Fibroblast of skin of scalp (primary cell): ENCODE measurements at places on chromosomes 1 and 21.

DNA sequence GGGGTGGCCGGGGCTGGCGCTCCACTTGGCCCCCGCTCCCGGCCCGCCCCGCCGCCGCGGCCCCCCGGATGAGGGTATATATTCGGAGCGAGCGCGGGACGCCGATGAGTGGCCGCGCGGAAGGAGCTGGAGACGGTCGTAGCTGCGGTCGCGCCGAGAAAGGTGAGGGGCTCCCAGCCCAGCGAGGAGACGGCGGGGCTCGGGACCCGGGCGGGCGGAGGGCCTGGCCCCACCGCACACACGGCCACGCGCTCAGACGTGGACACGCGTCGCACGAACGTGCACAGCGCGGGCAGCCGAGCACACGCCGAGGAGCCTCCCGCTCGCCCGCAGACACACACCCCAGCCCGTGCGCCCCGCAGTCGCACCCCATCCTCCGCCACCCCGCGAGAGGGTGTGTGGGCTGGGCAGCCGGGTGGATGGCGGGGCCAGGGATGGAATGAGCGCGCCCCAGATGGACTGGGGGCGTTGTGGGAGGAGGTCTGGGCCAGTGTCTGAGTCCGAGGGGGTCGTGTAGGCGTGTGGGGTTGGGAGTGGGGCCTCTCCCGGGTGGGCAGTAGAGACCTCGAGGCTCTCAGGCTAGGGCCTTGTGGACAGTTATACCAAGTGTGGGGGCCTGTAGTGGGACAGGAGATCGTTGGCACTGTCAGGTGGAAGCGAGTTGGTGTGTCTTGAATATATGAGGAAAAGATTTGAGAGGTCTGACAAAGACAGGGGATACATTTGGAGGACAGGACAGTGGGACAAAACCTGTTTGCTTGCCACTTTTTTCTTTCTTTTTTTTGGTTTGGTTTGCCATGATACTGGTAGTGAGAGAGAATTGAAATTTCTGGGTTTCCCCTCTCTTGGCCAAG, at the start of gene UAP1:
Gene UAP1 (plus strand): TSS at position 107 of the 854 bp plus-strand sequence. CDS start 4,347 bp downstream, outside the sequence.
- no peak for DNase-seq

- no peak for DNase-seq
These were observed 32.7 kb downstream of the ASH1L start for GRCh38 chr1:155529929-155530328.

GRCh38 chr21:44484498-44485253, 29.4 kb downstream of the LRRC3 start:
- no peak for DNase-seq

DNA sequence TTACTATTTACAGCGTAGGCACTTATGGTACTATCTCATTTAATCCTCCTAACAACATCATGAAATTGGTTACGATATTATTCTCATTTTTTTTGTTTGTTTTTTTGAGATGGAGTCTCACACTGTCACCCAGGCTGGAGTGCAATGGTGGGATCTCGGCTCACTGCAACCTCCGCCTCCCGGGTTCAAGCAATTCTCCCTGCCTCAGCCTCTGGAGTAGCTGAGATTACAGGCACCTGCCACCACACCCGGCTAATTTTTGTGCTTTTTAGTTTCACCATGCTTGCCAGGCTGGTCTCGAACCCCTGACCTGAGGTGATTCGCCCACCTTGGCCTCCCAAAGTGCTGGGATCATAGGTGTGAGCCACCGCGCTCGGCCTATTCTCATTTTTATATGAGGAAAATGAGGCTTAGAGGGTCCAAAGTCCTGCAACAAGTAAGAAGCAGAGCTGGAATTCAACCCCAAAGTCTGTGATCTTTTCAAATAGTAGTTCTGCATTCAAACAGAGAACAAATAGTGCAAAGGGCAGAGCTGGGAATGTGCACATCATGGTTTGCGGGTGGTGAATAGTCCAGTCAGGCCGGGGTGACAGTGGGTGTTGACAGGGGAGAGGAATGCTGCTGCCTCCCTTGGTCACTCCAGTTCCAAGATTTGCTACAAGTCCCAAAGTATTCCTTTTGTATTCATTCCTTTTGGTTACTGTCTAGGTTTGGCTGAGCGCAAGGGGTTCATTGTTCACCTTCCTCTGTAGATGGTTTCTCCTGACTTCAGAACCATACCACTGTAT, 4.6 kb downstream of the PRUNE1 start:
- DNase-seq, result no peak

GRCh38 chr1:77385551-77385950, 103.7 kb downstream of the AK5 start:
- peak; percentile 27 for DNase-seq

GRCh38 chr1:29134695-29135028, 11.0 kb upstream of the TMEM200B start:
- no peak for DNase-seq

DNA sequence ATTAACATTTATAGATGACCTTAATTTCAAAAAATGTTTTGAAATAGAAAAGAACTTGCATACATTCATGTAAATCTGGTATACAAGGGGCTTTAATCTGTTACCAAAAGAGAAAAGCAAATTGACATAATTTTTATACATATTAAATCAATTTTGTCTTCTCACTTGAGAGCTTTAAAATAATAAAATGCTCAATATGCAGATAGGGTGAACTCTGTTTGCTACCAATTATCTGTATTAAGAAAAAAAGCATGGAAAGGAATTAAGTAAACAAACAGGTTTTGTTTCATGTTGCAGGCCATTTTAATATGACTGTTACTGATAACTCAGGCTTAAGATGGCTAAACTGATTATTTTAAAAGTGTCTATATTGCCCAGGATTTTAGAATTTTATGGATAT, 6.0 kb upstream of the TSHB start:
- no peak for DNase-seq

DNA sequence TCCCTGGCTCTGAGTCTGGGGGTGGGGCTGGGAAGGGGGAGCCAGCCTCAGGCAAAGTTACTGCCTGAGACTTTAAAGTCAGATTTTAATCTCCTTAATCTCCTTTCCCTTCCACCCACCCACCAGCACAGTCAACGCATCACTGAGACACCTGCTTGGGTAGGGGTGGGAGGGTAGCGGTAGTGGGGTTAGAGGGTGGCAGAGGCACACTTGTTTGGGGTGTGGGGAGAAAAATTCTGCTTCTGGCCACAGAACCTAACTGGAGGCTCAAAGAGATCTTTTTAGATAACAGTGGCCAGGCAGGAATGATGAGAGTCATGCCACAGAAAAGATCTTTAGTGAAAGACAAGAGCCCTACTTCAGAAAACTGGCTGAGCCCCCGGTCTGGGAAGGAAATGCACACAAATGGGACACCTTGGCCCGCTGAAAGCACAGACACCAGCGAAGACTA, 44.1 kb downstream of the CD247 start:
- no peak for DNase-seq

GRCh38 chr21:34779860-34780259, 111.1 kb downstream of the CLIC6 start:
- no peak for DNase-seq

GRCh38 chr1:234621657-234622335, 11.8 kb upstream of the IRF2BP2 start:
- DNase-seq, result peak; percentile 92

DNA sequence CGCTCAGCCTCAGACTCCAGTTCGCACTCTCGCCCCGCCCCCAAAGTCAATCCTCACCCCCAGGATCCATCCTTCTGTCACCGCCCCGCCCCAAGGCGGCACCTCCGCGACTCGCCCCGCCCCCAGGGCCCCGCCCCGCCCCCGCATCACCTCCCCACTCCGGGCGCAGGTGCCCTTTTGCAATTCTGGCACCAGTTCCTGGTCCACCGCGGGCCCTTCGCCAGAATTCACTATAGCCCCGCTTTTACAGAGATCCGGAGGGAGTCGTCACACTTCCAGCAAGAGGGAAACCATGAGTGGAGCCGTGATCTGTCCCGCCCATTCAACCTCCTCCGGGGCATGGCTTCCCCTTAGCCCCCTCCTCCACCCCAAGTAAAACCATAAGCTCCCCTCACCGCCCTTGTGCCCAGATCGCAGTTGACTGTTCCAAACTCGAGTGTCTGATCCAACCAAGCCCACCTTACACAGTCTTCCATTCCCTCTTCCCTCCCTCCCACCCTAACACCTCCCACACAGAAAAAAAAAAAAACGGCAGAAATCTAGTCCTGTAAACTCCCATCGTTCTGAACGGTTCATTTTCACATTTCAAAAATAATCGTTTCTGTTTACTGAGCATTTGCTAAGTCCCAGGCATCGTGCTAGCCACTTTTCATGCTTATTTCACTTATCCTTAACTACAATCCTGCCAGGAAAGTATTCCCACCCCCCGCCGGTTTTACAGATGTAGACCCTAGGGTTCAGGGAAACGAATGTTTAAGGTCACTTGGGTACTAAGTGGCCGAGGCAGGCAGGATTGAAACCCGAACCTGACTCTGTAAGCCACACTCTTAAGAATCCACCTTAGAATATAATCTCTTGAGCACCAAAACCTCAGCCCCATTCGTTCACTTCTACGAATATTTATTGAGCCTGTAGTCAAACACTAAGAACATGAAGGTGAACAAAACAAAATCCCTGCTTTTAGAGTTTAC, 1.3 kb upstream of the DNAJC16 start:
- no peak for DNase-seq

DNA sequence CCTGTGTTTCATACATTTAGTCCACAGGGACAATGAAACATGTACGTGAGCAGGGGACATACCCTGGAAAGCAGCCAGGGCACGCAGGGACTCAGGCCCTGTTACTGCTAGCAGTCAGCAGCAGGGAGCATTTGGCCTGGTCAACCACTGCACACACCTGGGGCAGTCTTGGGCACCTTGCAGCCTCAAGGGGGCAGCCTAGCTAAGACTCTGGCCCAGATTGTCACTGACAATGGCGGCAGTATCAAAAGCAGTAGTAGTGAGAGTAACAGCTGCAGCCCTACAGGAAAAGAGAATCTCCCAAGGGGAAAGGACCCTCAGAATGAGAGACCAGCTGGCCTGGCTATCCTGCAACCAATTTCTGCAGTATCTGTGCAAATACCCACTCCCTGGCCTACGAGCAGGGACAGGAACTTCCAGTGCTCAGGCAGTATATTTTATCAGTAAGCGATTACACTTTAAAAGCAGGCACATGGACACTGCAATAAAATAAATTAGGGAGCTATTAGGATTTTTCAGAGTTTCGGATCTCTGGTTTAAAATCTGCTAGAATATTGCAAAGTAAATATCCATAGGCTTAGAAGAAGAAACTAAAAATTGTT, 475.6 kb downstream of the LTN1 start:
- DNase-seq, result no peak

DNA sequence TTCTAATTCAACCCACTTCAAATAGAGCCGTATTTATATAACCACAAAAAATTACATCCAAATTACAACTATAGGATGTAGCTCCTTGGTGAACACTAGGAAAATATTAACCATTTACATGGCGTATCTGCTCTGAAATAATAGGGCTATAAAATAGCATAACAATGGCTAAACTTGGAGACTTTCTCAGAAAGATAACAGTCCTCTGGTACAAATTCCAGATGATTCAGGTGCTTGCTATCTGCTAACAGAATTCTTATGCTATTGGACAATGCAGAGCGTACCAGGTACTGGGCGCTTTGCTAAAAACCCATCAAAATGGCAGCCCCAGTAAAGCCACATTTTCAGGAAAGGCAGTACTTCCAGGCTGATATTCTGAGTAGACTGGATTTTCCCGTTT, 209.7 kb upstream of the C8B start:
- no peak for DNase-seq

DNA sequence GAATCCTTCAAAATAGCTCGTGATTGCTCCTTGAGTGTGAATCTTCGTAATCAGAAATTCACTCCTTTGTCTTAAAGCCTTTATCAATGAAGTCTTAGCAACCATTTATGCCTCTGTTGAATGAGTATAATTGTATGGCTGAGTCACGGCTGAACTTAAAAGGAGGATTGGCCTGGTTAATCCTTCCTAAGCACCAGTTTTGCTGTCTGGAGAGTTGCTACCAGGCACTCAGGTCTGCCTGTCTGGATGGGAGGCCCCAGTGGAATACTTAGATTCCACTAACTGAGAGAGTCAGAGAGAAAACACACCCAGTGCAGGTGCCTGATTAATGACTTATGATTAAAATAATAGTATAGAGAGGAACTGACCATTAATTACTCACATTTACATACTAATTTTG, 7.6 kb upstream of the HHAT start:
- DNase-seq, result no peak

DNA sequence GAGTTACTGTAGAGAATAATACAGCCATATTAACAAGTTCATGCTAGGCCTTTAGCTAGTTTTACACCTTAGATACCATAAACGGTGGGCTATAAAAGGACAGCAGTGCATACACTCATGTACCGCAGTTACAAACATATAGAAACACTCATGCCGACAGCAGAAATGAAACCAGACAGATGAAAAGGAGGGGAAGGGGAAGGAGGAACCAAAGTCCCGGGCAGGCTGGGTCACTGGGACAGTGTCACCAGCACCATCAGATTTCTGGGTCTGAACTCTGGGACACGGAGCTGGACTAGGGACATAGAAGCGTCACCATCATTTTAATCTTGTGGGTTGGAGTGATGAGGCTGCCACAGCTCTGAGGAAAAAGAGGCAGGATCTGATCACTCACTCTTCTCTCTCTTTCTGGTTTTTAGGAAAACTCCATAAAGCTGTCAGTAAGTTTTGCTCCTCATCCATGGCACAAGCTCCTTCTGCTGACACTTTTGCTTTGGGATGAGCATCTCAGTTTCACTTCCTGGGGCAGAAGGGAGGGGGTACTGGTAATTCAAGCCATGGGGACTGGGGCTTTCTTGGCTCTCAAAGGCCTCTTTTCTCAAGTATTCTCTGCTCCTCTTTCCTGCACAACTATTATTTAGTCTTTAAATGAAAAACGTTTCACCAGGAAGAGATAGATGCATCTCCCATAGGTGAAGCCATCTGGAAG, 7.8 kb upstream of the ZNF691 start:
- DNase-seq, result no peak

DNA sequence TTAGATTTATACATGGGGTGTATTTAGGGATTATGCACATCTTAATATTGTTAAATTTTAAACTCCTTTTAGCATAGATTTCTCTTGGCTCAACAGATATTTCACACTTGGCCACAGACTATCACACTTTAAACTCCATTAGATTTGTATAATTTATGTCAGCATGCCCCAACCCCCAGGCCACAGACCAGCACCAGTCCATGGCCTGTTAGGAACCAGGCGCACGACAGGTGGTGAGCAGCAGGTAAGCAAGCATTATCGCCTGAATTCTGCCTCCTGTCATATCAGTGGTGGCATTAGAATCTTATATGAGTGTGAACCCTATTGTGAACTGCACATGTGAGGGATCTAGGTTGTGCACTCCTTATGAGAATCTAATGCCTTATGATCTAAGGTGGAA, 34.8 kb downstream of the SUCO start:
- DNase-seq, result no peak

GRCh38 chr1:224509907-224510306, 75.3 kb upstream of the WDR26 start:
- no peak for DNase-seq
